ENCODE measurements at places on chromosomes 11 and 22.

GRCh38 chr11:123815122-123815521 is 9.0 kb upstream of the OR6M1 start:
- DNase-seq: no peak

DNA sequence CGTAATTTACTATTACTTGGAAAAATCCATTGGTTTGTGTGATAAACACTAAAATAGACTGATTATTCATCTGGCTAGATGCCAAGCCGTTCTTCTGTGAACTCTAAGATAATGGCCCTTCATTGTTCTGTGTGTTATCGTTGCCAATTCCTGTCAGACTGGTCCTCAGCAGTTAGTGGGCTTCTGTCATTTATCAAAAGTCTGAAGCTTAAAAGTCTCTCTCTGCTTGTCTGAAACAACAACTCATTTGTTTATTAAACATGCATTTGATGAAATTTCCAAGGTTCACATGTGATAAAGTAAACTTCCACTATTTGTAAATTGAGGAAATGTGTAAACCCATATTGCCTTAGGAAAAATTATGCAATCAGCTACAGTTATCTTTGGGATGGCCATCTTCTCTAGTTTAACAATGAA is 21.1 kb upstream of the RDX start:
- DNase-seq: peak; percentile 95

DNA sequence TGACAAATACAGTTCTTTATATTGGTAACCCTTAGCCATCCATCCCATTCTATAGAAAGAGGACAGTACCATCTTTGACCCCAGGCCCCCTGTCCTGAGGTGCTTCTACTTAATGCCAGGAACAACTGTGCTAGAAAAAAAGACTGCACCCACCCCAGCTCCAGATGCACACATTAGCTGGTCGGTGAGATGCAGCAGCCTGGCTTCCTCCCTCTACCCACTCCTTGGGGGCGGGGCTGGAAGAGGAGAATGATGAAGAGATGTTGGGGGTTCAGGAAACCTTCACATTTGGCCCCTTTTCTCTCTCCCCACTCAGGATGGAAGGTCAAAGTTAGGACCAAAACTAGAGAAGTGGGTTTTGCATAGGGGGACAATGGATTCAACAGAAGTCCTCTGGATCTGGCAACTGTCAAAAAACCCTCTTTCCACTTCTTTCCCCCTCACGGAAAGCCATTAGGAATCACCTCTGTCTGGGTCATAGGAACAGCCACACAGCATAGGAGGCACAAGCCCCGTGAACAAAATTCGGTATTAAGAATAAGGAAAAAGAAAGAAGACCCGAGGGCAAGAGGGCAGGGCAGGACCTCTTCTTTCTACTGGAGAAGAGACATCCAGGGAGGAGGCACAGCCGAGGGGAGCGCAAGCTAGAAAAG is 755 bp downstream of the NRIP3 start:
- DNase-seq: no peak

- DNase-seq: no peak
Measured at GRCh38 chr11:116742104-116742503, 30.7 kb downstream of the BUD13 start.

DNA sequence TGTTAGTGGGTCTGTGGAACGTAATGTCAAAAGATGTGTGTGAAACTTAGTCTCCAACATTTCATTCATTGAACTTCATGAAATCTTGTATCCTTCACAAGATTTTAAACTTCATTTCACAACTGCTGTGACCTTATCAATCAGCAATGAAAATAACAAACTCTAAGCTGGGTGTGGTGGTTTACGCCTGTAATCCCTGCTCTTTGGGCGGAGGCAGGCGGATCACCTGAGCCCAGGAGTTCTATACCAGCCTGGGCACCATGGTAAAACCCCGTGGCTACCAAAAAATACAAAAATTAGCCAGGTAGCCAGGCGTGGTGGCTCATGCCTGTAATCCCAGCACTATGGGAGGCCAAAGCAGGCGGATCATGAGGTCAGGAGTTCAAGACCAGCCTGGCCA is 5.1 kb downstream of the CHKA start:
- DNase-seq: no peak

GRCh38 chr11:5923794-5924193 is 18.3 kb upstream of the OR56A3 start:
- DNase-seq: no peak
